ENCODE measurements at places on chromosomes 5 and 9.

DNA sequence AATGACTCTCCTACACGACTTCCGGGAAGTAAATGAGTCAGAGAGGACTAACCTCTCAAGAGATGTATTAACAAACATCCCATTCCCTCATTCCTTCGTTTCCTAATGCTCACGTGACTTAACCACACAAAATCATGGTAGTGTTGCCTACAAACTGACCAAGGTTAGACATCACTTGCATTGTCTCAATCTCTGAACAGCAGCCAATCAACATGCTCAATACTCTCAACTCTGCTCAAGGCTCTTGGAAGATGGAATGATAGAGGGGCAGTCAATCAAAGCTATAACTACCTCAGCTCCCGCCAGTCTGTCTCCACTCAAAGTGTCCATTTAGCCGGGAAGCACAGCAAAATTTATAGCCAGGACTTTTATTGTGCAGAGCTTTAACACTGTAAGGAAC lies 143.8 kb upstream of the PIK3R1 start:
- no peak for DNase-seq

DNA sequence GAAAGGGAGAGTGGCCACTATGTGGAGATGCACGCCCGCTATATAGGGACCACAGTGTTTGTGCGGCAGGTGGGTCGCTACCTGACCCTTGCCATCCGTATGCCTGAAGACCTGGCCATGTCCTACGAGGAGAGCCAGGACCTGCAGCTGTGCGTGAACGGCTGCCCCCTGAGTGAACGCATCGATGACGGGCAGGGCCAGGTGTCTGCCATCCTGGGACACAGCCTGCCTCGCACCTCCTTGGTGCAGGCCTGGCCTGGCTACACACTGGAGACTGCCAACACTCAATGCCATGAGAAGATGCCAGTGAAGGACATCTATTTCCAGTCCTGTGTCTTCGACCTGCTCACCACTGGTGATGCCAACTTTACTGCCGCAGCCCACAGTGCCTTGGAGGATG lies 19.8 kb downstream of the RGMB start:
- no peak for DNase-seq

DNA sequence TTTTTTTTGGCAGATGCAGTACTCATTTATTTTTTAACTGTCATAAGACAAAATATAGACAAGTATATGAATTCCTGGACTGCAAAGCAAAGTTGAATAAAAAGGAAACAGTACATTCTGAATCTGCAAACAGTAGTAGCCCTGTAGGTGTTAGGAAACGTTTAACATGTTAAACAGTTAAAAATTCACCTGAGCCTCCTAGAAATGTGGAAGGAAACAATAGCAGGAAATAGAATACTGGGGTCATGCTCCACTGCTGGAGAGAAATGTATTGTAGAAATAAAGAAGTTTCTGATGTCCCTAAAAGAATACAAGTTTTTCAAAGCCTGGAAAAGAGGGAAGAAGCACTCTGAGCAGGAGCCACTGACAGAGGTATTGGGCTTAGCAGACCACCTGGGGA lies 866.0 kb downstream of the PTPRD start:
- DNase-seq = no peak

DNA sequence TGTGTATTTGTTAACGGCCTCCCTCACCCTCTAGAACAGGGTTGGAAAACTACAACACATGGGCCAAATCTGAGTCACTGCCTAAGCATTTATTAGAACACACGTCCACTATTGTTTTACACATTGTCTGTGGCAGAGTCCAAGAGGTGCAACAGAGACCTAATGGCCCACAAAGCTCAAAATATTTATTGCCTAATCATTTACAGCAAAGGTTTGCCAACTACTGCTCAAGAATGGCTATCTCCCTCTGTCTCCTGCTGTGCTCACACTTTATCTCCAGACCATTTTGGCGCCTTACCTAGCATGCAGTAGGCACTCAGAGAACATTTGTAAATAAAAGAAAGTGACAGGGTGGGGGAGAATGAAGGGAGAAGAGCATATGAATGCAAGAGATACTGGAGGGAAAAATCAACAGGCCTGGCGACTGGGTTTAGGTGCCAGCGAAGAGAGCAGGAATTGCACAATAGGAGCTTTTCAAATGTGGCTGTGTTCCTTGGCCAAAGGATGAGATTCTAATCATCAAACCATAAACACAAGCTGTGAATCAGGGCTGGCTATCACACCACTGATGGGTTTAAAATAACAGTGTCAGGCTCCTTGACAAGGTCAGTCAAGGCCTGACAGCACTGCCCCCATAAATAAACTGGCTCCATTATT lies 80.3 kb downstream of the EPB41L4A start:
- DNase-seq = no peak

- no peak for DNase-seq
Observed at GRCh38 chr9:117494401-117495090, 79.7 kb upstream of the ASTN2 start.

DNA sequence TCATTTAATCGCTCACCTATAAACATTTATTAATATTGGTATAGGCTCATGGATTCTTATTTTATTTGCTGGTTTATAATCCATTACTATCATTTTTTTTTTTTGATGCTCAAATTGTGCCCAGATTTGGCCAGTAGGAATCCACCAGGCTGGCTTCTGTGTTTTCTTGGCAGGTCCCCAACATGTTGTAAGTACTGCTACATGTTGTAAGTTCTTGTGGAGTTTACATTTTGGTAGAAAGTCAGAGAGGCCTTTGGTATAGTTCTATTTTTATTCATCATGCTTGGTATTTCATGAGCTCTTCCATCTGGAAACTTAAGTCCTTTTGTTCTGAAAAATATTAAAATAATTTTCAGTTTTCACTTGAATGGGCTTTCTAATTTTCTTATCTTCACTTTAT lies 47.1 kb downstream of the MAT2B start:
- DNase-seq = no peak

- DNase-seq = no peak
Observed at GRCh38 chr9:136497916-136498695, 15.3 kb upstream of the SEC16A start.

GRCh38 chr9:129145316-129145715 lies 32.7 kb downstream of the IER5L start:
- no peak for DNase-seq

DNA sequence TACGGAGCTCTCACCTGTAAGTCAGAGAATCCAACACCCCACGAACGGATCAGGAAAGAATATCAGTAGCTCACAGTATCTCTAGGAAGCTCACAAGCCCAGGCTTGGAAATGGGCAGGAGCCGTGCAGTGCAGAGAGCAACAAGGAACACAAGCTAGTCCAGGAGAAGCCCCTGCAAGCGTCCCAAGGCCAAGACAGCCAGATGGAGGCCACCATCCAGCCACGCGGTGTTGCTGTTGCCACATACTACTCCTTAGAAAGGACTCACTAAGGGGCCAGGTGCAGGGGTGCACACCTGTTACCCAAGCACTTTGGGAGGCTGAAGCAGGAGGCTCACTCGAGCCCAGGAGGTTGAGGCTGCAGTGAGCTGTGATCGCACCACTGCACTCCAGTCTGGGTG lies 15.4 kb upstream of the VAV2 start:
- no peak for DNase-seq

DNA sequence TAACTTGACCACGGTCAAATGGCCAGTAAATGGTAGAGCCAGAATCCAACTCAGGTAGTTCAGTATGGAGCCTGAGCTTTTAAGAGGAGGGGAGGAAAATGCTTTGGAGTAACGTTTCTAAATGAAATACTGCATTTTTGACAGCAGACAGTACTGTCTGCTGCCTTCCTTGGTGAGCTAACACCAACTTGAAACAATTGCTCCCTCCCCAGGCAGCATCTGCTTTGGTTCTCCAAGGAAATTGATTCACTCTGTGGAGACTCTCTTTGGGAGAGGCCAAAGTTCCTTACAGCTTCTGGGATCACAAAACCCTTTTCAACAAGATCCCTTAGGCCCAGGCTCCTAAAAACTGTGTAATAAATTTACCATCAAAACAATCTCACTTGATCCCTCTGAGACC lies 75.2 kb upstream of the SSBP2 start:
- no peak for DNase-seq

- no peak for DNase-seq
Observed at GRCh38 chr5:72433522-72433921, 73.7 kb downstream of the ZNF366 start.

DNA sequence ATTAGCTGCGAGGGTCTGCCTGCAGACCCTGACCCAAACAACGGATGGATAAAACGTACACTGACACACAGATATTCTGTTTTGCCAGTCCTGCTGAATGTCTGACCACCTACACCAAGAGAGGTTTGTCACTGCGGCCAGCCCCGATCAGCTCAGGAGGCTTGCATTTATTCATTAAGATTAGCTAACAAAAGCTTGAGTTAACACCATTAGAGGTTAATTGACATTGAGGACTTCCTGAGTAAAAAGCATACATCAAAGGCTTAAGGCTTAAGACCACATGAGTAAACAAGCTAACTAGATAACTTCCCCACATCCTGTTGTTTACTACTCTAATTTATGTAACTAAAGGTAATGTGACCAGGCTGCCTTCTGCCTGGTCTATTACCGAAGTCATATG lies 198.1 kb upstream of the TRPC7 start:
- no peak for DNase-seq

GRCh38 chr5:69517763-69518212 lies 25.2 kb downstream of the OCLN start:
- no peak for DNase-seq

- DNase-seq = no peak
Observed at GRCh38 chr9:68669218-68669617, 35.8 kb upstream of the PIP5K1B start.

DNA sequence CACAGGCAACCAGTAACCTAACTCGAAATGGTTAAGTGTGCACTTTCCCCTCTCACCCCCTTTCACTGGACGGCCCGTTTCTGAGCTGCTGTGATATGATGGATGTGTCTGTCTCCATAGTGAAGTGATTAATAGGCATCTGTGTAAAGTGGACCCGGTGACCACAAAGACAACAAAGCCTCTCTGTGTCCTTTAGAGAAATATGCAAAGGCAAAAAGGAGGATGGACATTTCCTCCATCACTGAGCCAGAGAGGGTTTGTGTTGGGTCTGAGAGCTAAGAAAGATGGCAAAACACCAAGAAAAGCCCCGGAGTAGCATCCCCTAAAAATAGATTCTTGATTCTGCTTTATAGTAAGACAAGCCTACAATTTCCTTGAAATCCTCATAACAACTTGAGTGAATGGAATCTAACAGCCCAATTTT lies 120.6 kb downstream of the SEMA6A start:
- no peak for DNase-seq

DNA sequence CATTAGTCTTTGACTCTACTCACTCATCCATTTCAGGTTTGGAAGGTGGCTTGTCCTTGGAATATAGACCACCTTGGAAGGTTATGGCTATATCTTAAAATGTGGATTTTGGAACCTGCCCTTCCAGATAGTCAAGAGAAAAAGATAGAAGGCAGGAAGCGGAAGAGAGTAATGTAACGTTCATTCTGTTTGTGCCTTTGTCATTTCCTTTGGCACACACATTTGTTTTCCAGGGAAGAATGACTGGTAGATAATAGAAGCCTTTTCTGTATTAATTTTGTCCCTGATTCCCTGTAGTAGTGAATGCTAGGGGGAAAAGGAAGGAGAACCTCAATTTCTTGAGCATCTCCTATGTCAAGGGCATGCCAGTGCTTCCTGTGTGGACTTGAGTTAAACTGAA lies 54.7 kb downstream of the PPIC start:
- DNase-seq = no peak

- DNase-seq = no peak
Observed at GRCh38 chr9:109416135-109416706, 81.9 kb downstream of the PTPN3 start.

DNA sequence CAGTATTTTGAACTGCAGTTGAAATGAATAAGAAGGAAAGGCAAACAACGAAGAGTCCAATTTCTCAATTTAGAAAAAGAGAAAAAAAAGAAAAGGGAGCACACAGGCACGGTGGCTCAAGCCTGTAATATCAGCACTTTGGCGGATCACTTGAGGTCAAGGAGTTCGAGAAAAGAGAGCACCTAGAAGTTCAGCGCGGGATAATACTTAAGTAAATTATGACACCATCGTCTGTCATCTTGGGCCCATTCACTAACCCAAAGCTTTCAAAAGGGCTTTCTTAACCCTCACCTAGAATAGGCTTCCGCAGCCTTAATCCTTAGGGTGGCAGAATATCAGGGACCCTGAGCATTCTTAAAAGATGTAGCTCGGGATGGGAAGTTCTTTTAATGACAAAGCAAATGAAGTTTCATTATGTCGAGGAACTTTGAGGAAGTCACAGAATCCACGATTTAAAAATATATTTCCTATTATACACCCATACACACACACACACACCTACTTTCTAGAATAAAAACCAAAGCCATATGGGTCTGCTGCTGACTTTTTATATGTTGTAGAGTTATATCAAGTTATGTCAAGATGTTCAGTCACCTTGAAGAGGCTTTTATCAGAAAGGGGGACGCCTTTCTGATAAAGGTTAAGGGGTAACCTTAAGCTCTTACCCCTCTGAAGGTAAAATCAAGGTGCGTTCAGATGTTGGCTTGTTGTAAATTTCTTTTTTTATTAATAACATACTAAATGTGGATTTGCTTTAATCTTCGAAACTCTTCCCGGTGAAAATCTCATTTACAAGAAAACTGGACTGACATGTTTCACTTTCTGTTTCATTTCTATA lies 602 bp upstream of the CD274 start:
- no peak for DNase-seq

DNA sequence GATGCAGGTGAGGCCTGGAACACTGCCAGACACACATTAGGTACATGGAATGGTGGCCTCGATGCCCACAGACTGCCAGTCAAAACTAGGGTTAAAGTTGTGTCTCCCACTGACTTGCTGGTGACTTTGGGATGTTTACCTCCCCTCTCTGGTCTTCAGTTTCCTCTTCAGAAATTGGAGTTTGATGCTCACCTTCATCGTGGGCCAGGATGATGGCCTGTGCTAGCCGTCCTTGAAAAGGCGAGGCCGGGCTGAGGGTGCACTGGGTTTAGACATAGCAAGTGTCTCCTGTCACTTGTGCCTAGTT lies 49.0 kb upstream of the FOXE1 start:
- DNase-seq = no peak

DNA sequence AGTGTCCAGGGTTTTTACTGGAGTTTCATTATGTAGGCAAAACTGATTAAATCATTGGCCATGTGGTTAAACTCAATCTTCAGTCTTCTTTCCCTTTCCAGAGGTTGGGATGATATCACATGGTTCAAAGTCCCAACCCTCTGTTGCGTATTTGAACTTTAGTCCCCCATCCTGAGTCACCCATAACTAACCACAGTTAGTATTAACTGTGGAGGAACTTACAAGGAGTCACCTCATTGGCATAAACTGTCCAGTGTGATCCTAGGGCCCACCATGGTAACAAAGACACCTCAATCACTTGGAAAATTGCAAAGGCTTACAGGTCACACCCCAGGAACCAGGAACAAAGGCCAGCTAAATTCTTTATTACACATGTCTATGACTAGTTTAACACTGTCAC lies 188.5 kb downstream of the COX7C start:
- DNase-seq = no peak

Measured in GM04503 (cell line).